ENCODE measurements at places on chromosomes 16 and 17.
A peak's percentile ranks its signal among the peaks of the same experiment; 100 is the strongest.

- DNase-seq: no peak
Measured at GRCh38 chr16:13863075-13863765, 56.7 kb upstream of the ERCC4 start.

DNA sequence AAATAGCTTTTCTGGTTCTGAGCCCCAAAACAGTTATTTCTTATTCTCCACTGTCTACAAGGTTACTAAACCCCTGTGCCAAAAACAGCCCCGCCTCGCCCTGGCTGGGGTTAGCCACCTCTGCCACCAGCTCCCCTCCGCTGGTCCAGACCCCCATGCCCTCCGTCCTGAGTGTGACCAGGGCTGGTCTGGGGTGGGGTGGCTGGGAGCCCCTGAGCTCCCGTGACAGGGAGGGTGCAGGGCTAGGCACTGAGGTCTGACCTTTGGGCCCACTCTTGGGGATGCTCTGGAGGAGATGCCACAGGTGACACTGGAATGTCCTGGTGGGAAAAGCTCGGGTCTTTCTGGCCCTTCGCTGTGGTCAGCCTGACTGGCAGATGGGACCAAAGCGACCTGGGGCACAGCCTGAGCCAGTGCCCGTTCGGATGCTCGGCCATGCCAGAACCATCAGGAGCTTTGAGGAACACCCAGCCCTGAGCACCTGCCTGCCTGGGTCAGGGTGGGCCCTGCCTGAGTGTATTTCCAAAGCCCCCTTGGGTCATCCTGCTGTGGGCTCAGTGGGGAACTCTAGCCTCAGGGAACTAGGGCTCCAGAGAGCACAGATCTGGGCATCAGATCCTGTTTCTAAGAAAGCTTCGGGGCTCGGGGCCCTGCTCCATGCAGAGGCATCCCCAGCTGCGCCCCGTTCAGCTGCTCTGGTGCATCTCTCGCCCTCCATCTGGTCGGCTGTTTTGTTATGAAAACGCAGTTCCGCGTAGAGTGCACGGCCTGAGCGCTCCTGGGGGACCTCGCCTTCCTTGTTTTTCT, 72.1 kb upstream of the GNG13 start:
- DNase-seq: peak; percentile 14

DNA sequence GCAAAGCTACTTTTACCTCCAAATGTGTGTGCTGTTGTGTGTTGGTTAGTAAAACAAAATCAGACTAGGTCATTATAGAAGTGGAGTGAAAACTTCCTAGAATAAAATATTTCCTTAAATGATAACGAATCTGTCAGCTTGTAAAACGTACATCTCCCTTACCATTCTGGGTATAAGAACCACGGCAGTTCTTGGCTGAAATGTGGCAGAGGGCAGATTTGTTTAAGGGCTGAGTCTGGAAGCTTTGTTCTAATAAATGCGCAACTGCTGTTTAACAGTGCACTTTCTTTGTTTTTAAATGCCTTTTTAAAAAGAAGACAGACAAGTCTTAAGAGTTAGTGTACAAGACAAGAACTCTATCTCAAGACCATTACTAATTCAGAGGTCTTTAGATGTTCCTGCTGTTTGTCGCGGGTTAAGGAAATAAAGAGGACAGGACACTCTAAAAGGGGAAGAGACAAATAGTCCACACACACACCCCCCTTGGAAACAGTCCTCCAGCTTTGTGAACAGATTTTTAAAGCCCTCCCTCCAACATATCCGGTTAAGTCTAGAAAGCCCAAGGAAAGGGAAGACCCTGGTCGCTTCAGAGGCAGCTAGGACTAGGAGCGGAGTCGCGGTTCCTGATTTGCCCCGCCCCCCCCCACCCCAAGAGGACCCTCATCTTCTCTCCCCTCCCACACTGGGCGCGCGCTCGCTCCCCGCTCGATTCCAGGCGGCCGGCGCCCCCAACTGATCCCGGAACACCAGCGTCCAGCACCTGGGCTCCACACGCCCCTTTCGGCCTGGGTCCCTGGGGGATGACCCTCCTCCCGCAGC, 658 bp downstream of the SYNRG start:
- no peak for DNase-seq

DNA sequence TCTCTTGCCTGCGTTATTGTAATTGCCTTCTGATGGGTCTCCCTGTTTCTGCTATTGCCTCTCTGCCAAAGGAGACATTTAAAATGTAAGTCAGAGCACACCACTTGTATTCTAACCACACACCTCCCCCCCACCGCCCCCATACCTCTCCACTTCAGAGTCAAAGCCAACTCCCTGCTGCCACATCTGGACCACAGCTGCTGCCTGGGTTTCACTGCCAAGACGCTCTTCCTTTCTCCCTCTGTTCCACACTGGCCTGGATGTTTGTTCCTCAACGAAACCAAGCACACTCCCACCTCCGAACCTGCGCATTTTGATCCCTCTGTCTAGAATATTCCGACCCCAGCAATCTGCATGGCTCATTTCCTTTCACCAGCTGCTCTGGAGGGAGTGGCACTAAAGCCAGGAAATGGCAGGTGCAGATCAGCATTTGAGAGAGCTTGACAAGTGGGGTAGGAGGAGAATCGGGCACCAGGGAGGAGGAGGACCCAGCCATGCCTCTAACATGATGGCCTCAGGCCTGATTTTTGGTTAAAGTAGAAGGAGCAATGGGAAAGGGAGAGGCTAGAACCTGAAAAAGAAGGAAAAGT, 92.4 kb upstream of the HS3ST2 start:
- peak; percentile 35 for DNase-seq

DNA sequence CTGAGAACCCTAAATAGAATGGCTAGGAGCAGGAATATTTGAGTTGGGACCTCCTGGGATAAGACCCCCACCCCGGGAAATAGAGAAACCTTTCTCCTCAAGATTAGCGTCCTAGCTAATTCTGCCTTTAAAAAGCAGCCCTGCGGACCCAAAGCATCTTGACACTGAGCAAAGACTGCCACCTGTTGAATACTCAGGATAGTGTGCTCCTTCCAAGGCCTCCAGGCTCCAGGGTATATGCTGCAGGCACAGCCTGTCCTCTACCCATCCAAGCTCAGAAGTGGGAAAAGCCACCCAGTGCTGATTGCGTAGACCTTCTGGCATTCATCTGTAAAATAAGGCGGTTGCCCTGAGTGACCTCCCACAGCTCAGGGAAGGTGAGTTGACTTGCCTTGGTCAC, 456.2 kb upstream of the DYNLRB2 start:
- peak; percentile 25 for DNase-seq

DNA sequence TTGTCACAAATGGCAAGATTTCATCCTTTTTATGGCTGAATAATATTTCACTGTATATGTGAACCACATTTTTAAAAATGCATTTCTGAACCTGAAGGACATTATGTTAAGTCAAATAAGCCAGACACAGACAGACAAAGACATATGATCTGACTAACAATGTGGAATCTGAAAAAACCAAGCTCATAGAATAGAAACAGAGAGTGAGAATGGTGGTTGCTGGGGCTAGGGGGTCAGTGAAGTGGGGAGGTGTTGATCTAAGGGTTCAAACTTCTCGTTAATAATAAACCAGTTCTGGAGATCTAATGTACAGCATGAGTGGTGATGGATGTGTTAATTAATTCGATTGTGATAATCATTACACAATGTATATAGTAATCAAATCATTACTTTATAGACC, 475.1 kb downstream of the WWOX start:
- no peak for DNase-seq

GRCh38 chr16:85316321-85316919, 204.1 kb upstream of the CIBAR2 start:
- DNase-seq: peak; percentile 69

GRCh38 chr16:28951410-28951943, 740 bp downstream of the NFATC2IP start:
- no peak for DNase-seq

- DNase-seq: no peak
Measured at GRCh38 chr17:40949418-40949817, 12.0 kb upstream of the KRT23 start.

Measured in left ventricle myocardium superior (tissue), 1 donor.